ENCODE measurements at places on chromosomes 7 and 10.

DNA sequence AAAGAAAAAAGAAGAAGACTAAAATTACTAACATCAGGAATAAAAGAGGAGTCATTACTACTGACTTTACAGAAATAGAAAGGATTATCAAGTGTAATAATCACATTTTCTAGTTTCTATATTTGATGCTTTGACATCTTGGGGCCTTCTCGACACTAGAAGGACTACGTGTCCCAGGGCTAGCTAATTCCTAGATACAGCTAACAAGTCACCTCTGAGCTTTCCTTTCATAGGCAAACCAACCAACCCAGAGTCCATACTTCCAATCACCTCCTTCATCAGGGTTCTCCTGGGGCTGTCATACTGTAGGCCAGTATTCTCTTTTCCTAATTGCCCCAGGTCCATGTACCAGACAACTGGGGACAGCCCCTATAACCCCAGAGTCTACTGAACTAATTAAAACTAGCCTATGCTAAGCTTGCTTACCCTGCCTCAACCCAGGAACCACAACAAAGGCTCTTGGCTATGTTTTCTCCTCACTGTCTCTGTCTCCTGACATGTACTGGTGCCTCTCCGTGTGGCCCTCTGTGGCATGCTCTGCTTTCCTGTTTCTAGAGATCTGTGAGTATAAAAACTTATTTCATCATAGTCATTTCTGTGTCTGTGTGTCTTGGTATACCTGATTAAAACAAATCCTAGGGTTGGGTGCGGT lies 6.7 kb upstream of the PARP12 start:
- DNase-seq: no peak

GRCh38 chr10:96495544-96495943 lies 18.2 kb downstream of the TLL2 start:
- no peak for DNase-seq

DNA sequence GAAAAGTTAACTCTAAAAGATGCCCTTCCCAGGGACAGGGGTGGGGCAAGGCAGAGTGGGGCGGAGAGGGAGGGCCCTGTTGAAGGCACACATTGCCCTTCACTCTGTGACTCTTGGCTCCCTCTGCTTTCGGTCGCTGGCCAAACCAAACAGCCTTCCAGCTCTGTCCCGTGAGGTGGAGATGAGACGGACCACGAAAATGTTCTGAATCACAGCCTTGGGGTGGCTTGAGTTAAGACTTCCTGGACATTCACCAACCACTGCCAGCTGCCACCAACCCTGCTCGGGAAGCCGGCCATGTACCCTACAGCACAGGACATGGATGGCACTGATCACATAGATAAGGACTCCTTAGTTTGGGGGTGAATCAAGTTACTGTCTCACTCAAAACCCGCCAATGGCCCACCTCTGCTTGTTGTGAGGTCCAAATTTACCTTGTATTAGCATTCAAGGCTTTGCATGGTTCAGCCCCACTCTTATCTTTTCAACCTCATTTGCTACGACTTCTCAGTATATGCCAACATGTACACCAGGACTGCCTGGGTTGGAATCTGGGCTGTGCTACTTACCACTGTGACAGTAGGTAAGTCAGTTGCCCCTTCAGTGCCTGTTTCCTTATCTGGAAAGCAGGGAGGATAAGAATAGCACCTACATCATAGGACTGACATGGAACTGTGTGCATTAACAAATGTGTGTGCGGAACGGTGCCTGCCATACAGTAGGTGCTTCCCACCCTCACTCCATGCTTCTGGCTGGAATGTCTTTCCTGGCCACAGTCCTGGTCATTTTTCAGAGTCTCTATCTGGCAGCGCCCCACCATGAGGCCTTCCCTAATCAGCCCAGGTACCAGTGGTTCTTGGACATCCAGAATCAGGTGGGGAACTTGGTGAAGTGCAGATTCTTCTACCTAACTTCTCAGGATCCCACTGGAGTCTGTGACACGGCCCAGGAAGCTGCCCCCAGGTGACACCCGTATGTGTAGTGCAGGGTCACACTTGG lies 28.0 kb downstream of the ITPRIP start:
- peak; percentile 56 for DNase-seq

- DNase-seq: no peak
These were observed 3.7 kb upstream of the RET start for GRCh38 chr10:43073191-43073590.

- DNase-seq: peak; percentile 64
These were observed 273.0 kb downstream of the ZMYND11 start for GRCh38 chr10:408236-408635.

DNA sequence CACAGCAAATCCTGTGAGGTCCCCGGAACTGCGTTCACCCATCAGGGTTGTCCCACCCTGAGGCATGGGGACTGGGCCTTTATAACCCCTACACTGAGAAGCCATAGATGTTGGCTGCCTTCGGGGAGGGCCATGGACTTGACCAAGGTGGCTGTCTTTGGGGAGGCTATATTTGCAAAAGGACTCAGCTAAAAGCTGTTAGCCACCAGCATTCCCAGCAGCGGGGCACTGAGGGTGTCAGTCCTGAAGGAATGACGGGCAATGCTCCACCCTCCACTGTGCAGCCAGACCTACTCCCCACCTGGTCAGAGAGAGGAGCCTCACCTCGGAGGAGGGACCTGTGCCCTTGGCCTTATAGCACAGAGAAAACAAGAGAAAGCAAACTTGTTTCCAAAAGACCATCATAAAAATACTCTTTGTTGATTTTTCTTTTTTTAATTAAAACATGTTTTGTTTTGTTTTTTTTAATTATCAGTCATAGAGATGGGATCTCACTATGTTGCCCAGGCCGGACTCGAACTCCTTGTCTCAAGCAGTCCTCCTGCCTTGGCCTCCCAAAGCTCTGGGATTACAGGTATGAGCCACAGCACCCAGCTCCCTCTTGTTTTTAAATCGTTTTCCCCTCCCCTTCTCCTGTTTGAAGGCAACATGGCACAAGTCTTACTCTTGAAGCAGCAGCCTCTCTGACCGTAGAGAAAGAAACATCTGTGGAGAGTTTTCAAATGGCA lies 26.7 kb upstream of the CUX1 start:
- no peak for DNase-seq

GRCh38 chr10:62794306-62794705 lies 10.2 kb upstream of the ADO start:
- DNase-seq: no peak

DNA sequence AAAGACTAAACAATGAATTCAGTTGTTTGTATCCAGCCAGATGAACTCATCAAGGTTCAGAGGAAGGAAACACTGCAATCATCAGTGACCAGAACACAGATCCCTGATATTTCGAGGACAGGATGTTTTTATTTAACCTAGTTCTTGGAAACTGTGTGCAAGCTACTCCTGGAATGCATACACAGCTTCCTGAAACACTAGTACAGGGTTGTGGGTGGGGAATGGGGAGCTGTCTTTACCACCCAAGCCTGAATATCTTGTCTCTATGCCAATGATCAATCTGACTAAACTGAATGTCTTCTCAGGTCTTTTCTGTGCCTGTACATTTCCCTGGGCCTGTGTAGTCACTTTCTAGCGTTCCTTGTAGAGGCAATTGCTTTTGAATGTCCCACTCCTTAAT lies 374.6 kb downstream of the CALN1 start:
- DNase-seq: no peak

GRCh38 chr10:30877111-30877510 lies 154.6 kb downstream of the ZNF438 start:
- no peak for DNase-seq

DNA sequence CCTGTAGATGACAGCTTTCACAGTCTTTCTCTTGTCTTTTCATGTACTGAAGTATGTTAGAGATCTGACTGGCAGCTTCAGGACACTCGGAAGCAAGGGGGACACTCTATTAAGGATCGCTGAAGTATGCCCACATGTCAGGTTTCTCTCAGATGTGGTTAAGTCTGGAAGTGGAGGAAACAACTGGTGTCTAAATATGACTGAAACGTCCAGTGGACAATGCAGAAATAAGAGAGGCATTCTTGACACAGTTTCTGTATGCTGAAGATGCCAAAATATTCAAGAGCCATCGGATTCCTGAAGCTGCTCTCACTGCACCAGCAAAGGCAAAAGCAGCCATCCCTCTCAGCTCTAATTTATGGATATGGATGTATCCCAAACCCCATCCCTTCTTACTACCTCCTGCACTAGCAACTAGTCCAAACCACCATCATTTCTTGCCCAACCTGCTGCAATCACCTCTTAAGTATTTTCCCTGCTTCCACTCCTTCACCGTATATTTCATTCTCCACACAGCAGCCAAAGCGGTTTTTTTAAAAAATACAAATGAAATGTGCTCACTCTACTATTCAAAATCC lies 113.4 kb downstream of the REEP3 start:
- no peak for DNase-seq

- peak; percentile 75 for DNase-seq
These were observed at the start of gene PCGF5 for GRCh38 chr10:91220194-91220953. PCGF5 (plus strand) TSS chr10:91220663; CDS start chr10:91222872, 2,209 bp downstream.

DNA sequence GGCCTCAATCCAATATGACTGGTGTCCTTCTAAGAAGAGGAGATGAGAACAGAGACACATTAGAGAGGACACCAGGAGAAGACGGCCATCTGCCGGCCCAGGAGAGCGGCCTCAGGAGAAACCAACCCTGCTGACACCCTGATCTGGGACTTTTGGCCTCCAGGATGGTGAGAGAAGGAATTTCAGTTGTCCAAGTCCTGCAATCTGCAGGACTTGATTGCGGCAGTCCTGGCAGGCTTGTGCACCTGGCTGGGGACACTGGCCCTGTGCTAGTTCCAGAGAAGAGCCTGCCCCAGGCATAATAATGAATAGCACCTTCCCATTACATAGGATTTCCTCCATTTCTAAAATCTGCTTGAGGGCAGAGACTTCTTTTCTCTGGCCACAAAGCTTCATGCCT lies 409.9 kb upstream of the SHH start:
- DNase-seq: no peak

GRCh38 chr10:15361131-15361530 lies 10.0 kb downstream of the FAM171A1 start:
- DNase-seq: no peak

- no peak for DNase-seq
These were observed 177.9 kb downstream of the EBF3 start for GRCh38 chr10:129786216-129786615.

DNA sequence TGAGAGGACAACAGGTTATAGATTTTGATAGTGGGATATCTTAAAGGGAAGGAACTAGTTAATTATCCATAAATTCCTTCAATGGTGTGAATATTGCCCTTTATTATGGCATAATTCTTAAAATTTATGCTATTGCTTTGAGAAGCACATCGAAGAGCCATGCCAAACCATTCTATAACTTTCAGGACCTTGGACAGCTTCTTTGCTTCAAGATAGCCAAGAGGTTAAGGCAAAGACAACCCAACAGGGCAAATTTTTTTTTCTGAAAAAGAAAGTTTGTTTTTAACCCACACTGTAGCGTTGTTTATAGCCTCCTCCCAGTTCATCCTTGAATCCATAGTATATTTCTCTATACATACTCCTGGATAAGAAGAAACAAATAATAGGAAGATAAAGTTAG lies 103.2 kb downstream of the NRG3 start:
- no peak for DNase-seq

DNA sequence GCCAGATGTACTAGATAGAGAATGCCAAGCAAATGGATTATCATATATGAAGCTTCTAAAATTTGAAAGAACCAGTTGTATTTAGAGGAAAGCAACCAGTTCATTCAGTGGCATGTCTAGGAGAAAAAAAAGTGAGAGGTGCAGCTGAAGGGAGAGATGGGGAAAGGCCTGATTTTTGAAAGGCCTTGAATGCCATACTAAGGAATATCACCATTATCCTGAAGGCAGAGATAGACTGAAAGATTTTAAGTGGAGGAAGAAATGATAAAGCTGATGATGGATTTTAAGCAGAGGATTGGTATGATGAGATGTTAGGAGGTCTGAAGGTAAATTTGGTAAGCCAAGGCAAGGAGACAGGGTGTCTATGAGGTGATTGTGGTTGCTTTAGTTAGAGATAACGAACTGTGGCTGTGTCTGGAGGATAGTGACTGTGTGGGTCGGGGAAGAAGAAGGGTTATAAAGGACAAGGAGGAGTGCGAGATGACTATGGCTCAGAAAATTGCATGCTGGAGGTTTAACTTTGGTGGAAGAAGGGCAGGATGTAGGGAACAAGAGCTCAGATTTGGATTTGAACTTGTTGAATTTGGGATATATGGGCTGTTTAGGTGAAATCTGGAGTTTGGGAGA lies 330.8 kb downstream of the EXOC4 start:
- no peak for DNase-seq

- DNase-seq: no peak
These were observed 548.0 kb upstream of the SEMA3D start for GRCh38 chr7:85734823-85735222.

DNA sequence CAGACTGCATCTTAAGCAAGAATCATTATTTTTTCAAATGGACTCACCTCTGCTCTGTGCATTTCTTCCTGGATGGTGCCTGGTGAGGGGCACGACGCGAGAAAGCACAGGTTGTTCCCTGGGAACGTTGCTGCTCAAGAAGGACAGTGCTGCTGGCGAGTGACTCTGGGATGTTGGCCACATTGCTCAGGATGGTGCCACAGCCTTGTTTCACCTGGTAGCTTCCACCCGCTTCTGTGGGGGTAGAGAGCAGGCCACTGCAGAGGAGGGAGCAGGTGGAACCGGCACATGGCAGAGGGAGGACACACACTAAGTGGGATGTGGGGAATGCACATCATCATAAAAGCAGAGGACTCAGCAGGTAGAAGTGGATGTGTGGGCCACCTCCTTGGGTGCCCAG lies 444.7 kb downstream of the TCERG1L start:
- no peak for DNase-seq

GRCh38 chr10:21727452-21728168 lies 193.6 kb downstream of the MLLT10 start:
- no peak for DNase-seq

DNA sequence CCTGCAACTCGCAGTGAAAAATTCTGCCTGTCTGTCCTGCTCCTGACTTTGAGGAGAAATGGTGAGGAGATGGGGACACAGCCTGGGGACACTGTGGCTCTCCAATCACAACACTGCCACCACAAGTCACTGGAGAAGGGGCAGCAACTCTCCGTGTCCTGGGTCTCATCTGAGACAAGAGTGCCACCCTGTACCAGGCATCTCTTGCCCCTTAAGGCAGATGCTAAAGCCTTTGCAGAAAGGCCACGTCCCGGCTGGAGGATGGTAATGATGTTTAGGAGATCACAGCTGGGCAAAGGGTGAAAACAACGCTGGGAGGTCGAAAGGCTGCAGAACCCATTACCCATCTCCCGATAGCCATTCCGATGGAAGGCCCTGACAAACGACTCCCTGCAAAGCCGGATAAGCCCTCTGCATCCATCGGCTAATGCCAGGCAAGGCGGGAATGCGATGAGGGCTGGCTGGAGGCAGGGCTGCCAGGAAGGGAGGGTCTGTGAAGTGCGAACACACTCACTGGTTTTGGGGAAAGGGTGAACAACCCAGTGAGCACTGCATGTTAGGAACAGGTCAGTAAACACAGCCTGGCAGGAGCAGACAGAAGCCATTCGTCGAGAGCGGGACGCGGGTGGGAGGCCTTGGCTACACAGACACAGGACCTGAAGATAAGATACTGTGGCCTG lies 190.8 kb downstream of the ADARB2 start:
- no peak for DNase-seq

DNA sequence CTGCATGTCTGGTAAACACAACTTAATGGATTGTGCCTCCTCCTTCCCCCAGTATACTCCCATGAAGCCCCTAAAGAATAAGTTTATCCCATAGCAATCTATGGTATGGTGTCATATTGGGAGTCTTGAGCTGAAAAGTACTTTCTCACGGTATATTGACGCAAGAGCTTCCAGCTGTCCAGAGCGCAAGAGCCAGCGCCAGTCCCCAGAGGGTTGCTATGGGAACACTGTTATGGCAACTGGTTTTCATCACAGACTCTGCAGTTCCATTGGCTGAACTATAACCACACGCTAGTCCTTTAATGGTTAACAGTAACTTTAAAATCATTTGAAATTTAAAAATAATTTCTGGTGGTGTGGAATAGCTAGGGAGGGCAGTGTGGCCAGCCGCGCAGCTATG lies 46.9 kb downstream of the PRPF18 start:
- peak; percentile 52 for DNase-seq

Measured in AG09319 (cell line).